ENCODE measurements at places on chromosomes 16 and 17. TPM values are rescaled to one million over a fixed set of nuclear protein-coding genes. Genes with fewer than 3 reads are reported as not detected.

DNA sequence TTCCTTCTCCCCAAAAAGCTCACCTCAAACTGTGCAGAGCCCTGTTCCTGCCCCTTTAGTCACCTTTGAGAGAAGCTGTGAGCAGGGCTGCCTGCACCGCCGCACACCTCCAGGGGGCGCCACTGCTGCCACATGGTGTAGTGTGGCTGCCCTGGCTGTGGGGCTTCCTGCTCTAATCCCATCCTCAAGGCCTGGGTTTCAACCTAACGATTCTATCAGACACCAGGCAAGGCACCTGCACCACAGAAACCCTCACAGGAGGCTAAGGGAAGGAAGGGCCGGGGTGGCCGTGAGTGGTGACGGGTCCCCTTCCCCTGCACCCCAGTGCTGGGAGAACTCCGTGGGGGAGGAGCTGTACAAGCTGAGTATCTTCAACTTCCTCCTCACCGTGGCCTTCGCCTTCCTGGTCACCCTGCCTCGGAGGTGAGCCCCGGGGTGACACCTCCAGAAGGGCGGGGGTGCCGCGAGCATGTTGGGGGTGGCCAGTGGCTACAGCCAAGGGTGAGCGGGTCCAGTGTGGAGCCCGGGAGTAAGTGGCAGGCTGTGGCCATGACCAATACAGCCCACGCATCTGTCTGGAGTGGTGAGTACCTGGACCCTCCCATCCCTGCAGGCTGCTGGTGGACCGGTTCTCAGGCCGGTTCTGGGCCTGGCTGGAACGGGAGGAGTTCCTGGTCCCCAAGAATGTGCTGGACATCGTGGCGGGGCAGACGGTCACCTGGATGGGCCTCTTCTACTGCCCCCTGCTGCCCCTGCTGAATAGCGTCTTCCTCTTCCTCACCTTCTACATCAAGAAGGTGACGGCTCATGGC is 7.0 kb downstream of the TMC8 start:
- DNase-seq: no peak

DNA sequence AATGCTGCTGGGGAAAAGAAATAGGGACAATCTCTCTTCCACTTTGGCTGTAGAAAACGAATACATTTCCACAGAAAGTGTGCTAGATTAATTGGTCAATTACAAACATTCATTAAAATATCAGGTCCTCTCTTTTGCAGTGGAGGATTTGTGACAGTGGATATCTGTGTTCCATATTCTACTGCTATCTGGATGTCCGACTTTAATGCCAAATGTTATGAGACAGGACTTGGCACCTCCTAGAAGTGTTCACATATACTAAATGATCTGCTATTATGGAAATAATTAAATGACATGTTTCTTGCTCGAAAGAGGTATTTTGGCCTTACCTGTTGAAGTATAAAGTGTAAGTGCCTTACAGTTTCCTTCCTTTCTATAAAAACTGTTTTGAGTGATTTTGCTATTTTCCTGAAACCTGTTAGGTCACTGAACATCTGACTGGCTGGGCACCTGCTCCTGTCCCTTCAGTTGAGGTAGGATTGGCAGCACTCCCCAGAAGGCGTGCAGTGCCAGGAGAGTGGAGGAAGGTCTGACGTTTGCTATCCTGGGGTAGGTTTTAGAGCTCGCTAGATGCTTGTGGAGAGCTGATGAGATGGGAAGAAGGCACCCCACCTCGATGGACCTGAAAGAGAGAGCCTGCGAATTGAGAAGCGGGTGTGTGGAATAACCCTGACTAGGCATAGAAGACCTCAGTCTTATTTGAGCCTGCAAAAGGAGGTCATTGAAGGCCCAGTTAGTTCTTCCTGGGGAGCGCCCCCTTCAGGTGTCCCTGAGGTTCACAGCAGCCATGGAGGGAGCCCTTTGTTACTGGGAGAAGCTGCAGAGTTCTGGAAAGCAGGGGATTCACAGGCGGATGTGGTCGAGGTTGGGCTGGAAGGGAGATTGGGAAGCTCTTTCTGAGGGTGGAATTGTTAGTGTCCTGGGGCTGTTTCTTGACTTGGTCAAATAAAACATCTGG is 159.4 kb upstream of the ZNF267 start:
- no peak for DNase-seq

DNA sequence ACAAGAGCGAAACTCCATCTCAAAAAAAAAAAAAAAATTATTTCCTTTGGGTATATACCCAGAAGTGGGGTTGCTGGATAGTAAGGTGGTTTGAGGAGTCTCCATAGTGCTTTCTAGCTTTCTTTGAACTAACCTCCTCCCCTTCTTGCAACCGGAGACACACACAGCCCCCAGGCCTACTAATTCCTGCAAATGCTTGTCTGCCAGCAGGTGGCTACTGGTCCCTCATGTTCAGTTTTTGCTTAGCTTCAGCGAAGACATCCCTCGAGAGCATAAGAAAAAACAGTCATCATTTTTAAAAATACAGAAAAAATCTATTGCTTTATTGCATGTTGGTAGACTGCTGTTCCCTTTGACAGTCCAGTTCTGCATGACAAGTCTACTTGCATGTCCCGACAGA is 439.0 kb downstream of the UTP18 start:
- no peak for DNase-seq

DNA sequence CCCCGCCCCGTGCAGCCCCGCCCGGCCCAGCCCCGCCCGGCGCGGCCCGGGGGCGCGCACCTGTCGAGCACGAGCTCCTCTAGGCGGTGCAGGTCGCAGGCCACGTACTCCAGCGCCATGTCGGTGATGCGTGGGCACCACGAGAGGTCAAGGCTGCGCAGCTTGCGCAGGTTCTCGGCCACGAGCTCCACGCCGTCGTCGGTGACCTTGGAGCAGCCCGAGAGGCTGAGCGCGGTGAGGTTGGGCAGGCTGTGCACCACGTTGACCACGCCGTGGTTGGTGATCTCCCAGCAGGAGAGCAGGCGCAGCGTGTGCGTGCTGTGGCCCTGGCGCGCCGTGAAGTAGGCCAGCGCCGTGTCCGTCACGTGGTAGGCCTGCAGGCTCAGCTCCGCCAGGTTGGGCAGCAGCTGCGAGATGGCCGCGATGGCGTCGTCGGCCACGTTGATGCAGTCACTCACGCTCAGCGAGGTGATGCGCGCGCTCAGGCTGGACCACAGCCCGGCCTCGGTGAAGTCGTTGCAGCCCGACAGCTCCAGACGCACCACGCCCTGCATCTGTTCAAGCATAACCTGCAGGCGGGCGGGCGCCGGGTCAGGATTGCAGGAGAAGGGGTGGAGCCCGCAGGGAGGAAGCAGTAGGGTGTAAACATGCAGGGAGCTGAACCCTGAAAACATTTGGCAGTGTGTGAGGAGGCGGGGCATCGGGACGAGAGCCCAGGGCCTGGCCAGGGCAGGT is 5.3 kb upstream of the WDR24 start:
- DNase-seq: no peak

DNA sequence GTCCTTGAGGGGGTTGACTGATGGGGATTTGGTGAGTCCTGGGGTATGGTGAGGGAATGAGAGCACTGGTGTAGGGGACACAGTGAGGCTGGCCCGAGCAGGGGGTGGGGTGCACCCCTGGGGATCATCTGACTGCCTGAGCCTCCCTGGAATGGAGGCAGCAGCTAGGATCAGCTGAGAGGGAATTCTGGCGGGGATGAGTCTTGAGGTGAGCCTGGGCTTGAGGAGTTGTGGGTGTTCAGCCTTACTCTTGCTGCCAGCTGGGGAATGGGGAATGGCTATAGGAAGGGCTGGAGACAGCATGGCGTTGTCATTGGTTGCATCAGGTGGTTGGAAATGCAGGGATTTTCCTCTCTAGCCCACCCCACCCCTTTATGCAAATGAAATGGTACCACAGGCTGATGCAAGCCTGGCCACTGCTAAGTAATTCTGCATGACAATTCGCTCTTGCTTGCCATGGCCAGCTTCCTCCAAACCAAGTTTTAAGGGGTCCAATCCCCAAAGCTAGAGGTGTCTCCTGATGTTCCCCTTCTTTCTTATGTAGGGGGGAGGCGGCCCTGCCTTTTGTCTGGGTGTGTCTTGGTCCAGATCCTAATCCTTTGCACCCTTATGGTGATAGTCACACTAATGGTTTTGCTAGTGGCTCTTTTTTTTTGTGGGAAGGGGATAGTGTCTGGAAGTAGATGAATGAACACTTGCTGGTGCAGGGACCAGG is 7.5 kb downstream of the NFE2L1 start:
- DNase-seq: no peak

DNA sequence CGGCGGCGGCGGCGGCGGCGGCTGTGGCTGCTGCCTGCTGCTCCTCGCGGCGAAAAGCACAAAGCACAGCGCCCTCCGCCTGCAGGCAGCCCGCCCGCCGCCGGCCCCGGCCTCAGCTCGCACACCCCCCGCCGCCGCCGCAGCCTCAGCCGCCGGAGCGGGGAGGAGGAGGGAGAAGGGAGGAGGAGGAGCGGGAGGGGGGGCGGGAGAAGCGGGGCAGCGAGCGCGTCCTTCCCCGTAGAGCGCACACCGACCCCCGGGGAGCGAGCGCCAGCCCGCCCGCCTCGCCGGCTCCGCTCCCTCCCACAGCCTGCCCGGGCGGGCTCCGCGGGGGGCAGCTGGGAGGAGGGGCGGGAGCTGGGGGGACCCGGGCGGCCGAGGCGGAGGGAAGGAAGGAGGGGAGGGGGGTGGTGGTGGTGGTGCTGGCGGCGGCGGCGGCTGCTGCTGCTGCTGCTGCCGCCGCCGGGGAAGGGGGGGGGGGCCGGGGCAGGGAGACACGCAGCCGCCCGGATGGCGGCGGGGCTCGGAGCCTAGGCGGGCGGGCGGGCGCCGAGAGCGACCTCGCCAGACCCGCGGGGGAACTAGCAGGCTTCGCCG is at the start of gene UBTF:
Gene UBTF (minus strand): TSS at position 60 of the 597 bp plus-strand sequence. CDS start 1,446 bp downstream, outside the sequence.
- DNase-seq: no peak

GRCh38 chr17:35245196-35245486 is 2.3 kb downstream of the SLFN5 start:
- no peak for DNase-seq

GRCh38 chr17:34859652-34860051 is 101.6 kb downstream of the CCT6B start:
- DNase-seq: no peak

DNA sequence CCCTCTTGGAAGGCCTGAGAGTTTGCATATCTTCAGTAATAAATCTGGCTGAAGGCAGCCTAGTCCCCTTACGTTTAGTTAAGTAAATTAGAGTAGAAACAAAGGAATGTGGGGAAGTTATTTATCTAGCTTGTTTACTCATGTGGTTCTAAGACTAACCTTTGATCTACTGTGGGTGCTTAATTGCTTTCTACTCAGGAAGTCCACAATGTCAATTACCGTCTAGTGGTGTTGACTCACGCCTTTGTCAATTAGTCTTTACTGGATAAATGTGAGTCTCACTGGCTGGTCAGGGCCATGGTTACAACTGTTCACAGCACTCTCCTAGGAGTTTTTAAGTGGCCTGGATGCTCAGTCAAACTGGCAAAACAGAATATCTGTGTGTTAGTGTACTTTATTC is 2338.4 kb downstream of the TP53TG3F start:
- no peak for DNase-seq

DNA sequence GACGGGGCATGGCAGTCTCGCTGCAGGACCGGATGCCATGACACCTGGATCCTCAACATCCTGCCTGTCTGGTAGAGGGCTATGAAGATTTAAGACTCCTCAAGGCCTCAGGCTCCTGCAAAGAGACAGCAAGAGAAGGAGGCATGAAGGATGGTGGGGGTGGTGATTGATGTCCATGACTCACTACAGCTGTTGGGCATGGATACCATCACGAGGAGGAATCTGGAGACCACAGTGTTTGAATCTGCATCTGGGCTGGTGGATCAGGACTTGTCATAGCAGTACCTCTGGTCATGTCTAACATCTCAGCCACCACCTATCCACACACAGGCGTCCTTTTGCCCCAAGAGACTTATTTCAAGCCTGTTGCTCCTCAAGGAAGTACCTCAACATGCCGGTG is 50.2 kb upstream of the WSCD1 start:
- no peak for DNase-seq

DNA sequence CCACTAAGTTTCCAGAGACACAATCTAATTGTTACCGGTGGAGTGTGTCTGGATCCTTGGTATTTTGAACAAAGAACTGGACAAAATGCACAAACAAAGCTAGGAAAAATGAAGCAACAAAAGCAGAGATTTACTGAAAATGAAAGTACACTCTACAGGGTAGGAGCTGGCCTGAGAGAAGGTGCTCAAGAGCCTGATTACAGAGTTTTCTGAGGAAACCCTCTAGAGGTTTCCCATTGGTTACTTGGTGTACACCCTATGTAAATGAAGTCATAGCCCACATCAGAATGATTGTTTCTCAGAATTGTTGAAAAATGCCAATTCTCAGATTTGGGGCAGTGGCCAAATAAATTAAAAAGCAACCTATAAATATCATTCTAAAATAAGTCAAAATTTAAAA is 436.4 kb downstream of the KCNJ18 start:
- DNase-seq: no peak

DNA sequence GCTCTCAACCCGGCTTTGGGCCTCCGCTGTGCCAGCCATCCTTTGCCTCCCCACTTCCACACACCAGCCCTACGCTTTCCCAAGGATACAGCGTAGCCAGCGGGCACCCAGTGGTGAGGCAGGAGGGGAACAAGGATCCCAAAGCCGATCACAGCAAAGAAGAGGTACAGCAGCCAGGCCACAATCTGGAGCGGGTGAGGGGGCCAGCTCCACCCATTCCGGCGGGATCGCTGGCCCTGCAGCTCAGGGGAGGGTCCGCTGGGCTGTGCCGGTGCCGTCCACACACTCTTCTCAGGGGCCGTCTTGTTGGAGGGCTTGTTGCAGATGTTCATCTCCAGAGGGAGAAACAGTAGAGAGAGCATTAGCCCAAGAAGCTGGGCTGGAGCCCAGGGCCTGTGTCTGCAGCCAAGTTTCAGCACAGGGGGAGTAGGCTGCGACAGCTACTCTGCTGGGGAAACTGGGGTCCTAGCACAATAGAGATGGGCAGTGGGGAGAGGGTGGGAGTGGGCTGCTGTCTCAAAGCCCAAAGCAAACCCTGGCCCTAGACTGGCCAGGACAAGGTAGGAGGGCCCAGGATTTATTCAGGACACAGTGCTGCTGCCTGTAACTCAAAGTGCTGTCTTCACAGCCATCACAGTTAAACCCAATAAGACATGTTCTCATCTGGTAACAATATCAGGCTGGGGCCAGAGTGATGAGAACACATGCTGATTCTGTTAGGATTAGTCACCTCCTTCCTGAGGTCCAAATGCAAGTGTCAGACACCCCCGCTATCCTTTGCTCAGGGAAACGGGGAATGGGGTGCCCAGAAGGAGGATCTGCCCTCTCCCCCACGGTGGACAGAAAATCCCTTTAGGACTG is 9.9 kb downstream of the ZDHHC1 start:
- DNase-seq: no peak

DNA sequence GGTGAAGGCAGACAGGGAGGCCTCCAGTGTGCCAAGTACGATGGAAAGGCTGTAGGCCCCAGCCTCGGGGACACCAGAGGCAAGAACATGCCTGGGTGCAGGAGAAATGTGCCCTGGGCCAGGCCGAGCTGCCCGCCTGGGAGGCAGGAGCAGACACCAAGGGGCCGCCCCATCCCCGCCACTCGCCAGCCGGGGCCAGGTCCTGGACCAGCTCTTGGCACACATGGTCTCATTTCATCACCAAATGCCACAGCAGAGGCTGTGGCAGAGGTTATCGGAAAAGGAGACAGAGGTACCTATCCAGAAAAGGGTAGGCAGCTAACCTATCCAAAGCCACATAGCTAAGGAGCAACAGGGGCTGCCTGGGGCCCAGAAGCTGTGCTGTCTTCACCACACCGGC is 31.3 kb downstream of the PEMT start:
- DNase-seq: no peak

Gene PRAC1
- not detected for polyA plus RNA-seq

Gene RCVRN
- 0.29 TPM for polyA plus RNA-seq

Gene SMARCE1
- 275 TPM for polyA plus RNA-seq

Gene ABCA8
- polyA plus RNA-seq: 3.8 TPM

Gene CHST4
- 0.34 TPM for polyA plus RNA-seq

Gene EVI2B
- polyA plus RNA-seq: 1.4 TPM

Measured in right renal pelvis (tissue), 4 donors.